Vagina (tissue), 2 donors: ENCODE measurements at places on chromosomes 13 and 19.

DNA sequence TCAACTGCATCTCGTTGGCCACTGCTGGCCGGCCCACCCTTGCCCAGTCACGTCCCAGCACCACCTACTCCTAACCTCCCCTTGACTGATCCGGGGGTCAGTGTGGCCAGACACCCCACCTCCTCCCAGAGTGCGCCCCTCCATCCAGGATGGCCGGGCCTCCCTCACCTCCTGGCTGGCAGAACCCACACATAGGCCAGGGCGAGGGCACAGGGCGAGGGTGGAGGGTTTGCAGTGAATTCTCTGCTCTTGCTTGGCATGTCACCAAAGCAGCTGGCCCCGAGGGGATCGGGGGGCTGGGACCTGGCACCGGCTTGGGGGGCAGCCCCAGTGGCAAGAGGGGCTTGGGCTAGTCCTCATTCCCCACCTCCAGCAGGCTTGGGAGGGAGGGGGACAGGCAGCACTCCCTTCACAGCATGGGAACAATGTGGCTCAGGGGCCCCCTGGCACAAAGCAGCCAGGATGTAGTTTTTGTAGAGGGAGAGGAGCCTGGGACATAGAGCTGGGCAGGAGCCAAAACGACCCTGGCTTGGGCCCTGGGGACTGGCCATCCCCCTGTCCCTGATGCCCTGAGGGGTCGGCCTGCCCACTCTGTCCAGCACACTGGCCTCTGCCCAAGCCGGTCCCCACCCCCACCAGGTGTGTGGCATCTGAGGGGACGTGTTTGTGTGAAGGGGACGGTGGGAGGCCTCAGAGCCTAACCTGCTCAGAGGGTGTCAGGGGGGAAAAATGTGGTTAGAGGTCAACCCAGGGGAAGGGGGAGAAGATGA lies 28.5 kb upstream of the ASF1B start:
- no peak for DNase-seq

DNA sequence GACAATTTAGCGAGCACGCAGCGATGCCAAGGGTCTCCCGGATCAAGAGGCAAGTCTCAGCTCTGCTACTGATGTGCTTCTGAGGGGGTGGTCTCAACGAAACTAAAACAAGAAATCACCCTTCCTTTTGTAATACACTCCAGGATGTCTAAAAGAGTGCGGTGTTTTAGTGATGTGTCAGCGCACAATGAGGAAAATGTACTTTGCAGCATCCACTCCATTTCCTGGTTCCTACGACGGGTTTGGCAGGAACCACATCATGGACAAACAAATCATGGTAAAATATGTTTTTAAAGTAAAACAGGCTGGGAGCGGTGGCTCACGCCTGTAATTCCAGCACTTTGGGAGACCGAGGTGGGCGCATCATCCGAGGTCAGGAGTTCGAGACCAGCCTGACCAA lies 154.0 kb upstream of the TSC22D1 start:
- no peak for DNase-seq

- DNase-seq = no peak
Observed at GRCh38 chr19:45179072-45179891, 698 bp downstream of the BLOC1S3 start.

DNA sequence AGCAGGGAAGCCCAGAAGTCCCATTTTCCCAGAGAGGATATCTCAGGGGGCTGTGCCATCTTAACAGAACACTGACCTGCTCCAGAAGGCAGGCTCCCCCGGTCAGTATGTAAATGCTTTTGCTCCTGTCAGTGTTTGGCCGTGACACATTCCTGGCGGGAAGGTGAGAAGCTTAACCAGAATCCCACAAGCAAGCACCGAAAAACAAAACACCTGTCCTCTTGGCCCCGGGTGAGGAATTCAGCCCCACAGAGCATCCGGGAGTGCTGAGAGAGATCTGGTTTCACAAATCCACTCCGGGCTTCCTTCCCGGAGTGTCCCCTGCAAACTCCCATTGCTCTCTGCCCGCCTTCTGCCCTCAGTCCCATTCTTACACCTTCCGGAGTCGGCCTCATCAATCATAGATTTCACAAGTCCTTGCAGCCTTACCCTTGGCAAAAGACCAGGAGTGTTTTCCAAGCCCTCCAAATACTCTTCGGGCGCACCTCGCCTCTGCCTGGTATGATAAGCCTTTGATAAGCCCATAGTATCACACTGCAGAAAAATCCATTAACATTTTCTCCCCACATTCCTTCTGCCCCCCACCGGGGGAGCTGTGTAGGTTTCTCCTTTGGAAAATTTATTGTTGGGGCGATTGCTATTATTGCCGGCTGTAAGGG lies 12.2 kb downstream of the TPM4 start:
- no peak for DNase-seq

GRCh38 chr19:47179653-47180310 lies 49.1 kb downstream of the SAE1 start:
- no peak for DNase-seq

- no peak for DNase-seq
Observed at GRCh38 chr19:47658431-47659348, 49.8 kb downstream of the BICRA start.

GRCh38 chr19:50568728-50569698 lies 778 bp upstream of the LRRC4B start:
- DNase-seq = no peak

DNA sequence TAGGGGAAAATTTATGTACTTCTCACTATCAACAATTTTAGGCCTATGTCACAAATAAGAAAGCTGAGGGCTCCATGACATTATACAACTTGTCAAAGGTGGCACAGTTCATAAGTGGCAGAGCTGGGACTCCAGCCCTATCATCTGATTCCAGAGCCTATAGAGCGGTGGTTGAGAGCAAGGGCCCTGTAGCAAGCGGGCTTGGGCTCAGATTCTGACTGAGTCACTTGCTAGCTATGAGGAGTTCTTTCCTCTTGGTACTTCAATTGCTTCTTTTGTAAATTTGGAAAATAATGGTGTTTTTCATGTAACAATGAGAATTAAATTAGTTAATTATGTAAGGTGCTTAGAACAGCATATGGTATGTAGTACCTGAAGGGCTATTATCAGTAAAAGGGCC lies 28.7 kb upstream of the FAM216B start:
- no peak for DNase-seq

DNA sequence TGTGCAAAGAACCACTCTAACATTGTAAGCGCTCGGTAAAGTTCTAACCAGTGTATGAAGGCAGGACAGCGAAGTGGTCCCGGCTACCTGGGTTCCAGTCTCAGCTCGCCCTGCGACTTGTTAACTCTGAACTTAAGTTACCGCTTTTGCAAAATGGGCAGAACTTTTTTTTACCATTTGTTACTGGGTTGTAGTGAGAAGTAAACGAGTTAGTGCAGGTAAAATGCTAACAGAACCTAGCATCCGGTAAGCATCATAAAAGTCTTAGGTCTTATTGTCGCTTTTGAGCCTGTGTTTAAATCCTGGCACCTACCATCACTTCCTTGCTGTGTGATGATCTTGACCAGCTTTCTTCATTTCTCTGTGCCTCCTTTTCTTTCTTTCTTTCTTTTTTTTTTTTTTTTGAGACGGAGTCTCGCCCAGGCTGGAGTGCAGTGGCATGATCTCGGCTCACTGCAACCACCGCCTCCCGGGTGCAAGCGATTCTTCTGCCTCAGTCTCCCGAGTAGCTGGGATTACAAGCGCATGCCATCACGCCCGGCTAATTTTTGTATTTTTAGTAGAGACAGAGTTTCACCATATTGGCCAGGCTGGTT lies 734 bp upstream of the TRMT1 start:
- no peak for DNase-seq

DNA sequence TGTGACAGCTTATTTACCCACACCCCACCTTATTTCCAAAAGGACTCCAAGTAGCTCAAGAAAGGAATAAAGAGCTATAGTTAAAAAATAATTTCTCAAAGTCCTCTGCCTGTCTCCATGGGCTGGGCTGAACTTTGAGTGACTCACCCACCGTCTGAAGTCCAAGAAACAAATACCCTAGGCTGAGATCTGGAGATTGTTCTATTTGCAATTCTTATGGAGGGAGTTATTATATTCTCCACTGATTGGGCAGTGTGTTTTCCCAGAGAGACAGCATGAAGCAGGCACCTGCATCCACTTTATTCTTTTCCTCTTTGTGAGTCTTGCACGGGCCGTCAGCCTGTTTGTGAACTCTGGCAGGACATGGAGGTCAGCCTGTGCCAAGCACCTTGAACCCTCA lies 63.2 kb downstream of the SHISA2 start:
- DNase-seq = no peak

- DNase-seq = no peak
Observed at GRCh38 chr13:37290716-37291505, 185.4 kb upstream of the CSNK1A1L start.

GRCh38 chr13:20519875-20520274 lies 5.8 kb downstream of the CRYL1 start:
- DNase-seq = no peak

- DNase-seq = no peak
Observed at GRCh38 chr13:73698859-73699258, 435.3 kb downstream of the KLF12 start.

GRCh38 chr19:2636897-2637683 lies 65.4 kb downstream of the GNG7 start:
- DNase-seq = no peak

- no peak for DNase-seq
Observed at GRCh38 chr13:33682020-33682564, 135.9 kb upstream of the RFC3 start.

DNA sequence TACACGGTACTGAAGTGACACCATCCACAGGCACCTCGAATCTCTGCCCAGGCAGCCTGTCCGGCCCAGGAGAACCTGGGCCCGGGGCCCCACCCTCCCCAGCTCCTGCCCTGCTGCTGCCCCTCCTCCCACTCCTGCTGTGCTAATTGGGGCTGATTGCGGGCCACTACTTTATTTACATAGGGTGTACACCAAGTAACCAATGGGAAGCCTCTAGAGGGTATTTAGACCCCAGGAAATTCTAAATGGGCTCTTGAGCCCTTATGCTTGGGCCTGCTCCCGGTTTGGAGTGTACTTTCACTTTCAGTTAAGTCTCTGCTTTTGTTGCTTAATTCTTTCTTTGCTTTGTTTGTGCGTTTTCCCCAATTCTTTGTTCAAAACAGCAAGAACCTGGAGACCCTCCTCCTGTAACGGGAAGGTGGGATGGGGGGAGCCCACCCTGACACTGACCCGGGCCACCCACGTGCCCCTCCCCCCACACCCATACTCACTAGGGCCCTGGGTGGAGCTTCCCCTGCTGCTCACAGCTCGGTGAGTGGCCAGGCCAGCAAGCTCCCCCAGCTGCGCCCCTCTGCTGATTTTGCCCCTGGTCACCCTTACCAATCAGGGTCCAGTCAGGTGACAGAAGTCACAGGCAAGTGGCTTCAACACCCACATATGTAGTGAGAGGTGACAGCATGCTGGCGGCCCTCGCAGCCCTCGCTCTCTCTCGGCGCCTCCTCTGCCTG lies 9.4 kb downstream of the SCGB2B2 start:
- DNase-seq = no peak

GRCh38 chr13:33123066-33123859 lies 107.0 kb downstream of the KL start:
- no peak for DNase-seq

DNA sequence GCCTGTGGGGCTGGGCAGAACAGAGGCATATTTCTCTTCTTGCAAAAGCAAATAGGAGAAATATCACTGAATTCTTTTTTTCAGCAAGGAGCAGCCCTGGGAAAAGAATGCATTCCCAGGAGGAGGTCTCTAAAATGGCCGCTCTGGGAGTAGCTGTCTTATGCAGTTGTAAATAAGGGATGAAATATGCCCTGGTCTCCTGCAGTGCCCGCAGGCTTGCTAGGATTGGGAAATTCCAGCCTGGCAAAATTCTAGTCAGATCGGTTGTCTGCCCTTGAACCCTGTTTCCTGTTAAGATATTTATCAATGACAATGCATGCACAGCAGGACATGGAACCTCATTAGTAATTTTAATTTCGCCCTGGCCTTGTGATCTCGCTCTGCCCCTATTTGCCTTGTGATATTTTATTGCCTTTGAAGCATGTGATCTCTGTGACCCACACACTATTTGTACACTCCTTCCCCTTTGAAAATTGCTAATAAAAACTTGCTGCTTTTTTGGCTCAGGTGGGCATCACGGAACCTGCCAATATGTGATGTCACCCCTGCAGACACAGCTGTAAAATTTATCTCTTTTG lies 1993.2 kb downstream of the PCDH9 start:
- DNase-seq = no peak

GRCh38 chr13:41387576-41387975 lies 69.8 kb upstream of the RGCC start:
- DNase-seq = no peak

GRCh38 chr13:98187965-98188261 lies 10.8 kb upstream of the RNF113B start:
- no peak for DNase-seq

DNA sequence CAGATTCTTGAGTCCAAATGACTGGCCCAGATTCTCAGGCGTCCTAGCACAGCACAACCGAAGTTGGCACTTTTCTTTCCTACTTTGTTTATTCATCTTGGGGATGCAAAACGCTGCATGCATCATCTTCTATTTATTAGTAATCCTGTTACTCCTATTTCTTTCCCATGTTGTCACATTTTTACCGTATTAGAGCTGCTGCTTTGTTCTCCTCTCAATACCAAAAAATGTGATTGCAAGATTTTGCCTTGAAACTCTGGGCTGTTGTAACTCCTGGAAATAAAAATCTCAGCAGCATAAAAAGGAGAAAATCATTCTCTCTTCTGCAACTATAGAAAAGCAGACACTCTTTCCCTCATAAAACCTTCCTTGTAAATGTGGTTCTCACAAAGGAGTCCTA lies 12.9 kb upstream of the IGSF23 start:
- DNase-seq = no peak

GRCh38 chr19:56222901-56223300 lies 20.8 kb downstream of the ZSCAN5C start:
- no peak for DNase-seq

DNA sequence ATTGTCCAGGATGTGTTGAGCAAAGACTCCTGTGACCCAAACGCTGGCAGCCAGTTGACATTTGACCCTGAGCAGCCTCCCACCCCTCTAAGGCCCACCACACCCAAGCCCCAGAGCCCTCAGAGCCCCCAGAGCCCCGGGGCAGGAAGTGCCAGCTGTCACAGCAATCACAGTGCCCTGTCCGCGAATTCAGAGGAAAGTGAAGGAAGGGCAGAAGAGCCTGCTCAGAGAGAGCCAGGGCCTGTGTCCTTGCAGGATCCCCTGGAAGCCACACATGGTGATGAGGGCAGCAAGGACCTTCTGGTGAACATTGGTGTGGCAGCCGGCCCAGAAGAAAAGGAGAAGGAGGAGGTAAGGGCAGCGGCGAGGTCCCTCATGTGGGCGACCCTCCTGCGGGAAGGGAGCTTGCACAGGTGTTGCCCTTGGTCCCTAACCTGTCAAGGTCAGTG lies 63.7 kb downstream of the SPATA13 start:
- DNase-seq = no peak

GRCh38 chr13:46348961-46349360 lies 38.1 kb downstream of the RUBCNL start:
- DNase-seq = no peak

- no peak for DNase-seq
Observed at GRCh38 chr13:52447815-52448552, 2.5 kb downstream of the VPS36 start.

GRCh38 chr19:43560687-43561086 lies 14.6 kb downstream of the XRCC1 start:
- DNase-seq = no peak
